SJCRH30 (cell line): ENCODE measurements at places on chromosomes 3 and 15.

GRCh38 chr3:11850003-11850402 lies 3.3 kb upstream of the TAMM41 start:
- no peak for DNase-seq

DNA sequence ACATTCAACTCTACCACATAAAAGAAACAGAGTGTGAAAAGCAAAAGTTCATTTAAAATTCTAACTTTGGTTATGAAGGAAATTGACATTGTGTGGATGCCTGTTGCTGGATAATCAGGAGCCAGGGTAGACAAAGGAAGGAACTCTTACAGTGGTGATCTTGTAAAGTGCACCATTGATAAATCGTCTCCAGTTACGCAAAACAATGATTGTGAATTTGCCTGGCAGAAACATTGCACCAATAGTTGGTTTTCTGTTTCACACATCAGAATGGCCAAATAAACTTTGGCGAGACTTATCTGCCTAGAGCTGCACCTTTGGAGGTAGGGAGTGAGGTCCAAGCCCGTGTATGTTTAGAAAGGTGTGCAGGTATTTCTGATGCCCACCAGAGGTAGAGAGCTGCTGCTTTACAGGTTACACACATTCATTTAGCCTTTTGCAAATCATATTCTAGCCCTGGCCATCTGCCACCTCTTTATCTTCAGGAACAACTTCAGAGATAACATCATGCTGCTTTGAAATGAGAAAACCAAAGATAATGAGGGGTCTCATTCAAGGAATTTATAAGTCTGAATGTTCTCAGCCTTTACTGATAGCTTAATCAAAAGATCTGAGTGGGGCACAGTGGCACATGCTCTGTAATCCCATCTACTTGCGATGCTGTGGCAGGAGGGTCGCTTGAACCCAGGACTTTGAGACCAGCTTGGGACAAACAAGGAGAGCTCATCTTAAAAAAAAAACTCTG lies 47.4 kb upstream of the P3H2 start:
- DNase-seq = no peak

GRCh38 chr3:53131096-53131495 lies 861 bp upstream of the RFT1 start:
- no peak for DNase-seq

GRCh38 chr3:30626443-30627180 lies 20.2 kb downstream of the TGFBR2 start:
- DNase-seq = no peak

GRCh38 chr3:133494469-133494868 lies 79.0 kb upstream of the CDV3 start:
- DNase-seq = peak; percentile 38

DNA sequence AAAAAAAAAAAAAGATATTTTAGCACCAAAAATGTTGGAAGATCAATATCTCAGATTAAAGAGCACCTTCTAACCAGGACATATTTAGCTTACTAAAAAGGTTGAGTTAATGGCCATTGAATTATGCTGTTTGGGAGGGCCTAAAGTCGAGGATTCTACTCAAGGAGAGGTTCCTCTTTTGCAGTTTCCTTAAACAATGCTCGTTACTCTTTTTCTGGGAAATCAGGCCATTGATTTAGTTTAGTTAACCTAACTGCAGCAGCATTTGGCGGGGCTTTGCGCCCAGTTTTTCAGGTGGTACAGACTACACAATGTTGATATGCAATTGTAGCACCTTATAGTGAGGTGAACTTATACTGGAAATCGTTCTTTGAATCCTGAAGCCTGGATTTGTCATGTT lies 6.8 kb downstream of the ABHD2 start:
- no peak for DNase-seq
